Thoracic aorta (tissue), 2 donors: ENCODE measurements at places on chromosomes 11 and 22.

DNA sequence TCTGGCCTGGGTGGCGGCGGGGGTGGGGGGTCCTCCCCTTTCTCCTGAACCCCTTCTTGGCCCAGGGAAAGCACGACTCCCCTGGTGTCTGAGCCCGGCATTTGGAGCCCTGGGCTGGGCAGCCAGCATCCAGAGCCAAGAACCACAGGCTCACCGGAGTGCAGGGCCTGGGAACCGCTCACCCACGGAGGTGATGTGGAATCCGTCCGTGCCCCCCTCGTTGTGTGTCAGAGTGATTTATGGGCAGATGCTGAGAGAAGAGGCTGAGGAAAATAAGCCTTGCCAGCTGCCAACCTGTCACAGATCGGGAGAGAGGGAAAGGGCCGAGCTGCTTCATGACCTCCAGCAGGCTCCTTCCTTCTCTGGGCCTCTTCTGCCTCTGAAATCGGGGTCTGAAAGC is 33.7 kb downstream of the WNT11 start:
- DNase-seq, result no peak

GRCh38 chr11:93895106-93895862 is 44.9 kb upstream of the VSTM5 start:
- no peak for DNase-seq

GRCh38 chr11:129377739-129378138 is 2.1 kb downstream of the BARX2 start:
- DNase-seq, result no peak

DNA sequence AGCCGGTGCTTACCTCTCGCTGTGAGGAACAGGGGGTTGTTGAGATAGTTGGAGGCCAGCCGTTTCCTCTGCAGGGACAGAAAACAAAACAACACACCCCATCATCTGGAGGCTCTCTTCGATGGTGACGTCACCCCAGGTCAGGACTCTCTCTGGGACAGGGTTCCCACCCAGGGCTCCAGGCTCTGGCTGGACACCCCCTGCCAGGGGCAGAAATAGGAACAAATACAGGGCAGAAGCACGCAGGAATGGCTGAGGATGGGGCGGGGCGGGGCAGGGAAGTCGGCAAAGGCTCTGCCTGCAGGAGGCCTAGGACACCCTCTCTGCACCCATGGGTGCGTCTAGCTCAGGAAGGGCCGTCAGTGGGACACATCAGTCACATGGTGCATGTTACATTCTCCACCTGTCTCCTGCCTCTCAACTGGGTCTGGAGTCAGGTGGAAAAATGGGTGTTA is 118.5 kb downstream of the PHF21B start:
- no peak for DNase-seq

DNA sequence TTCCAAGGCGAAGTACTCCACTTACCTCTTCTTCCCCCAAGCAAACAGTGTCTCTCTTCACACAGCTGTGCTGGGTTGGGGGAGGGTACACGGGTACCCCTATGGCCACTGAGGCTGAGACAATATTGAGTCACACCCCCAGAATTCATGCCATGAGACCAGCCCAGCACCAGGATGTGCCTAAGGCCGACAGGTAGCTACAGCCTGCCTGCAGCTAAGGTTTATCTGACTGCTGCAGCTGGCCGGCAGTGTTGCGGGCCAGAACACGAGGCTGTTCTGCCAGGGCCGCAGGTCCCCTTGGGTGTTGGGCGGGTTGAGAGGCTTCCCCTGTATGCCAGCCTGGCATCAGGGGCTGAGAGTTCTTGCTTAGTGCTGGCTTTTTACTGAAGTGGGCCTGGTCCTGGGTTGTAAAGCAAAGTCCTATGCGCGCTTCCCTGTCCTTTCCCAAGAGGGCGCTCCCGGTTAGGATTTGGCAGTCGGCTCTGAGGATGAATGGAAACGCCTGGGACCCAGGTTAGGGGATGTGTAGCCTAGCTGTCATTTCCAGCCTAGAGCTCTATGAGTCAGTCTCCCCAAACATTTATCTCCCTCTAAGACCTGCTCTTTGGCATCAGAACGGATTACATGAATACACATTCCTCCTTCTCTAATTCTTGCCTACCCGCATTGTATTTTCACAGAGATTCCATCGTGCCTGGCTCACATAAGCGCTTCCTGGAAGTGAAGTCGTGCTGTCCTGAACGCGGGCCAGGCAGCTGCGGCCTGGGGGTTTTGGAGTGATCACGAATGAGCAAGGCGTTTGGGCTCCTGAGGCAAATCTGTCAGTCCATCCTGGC is 7.1 kb downstream of the USP18 start:
- DNase-seq, result peak; percentile 47

DNA sequence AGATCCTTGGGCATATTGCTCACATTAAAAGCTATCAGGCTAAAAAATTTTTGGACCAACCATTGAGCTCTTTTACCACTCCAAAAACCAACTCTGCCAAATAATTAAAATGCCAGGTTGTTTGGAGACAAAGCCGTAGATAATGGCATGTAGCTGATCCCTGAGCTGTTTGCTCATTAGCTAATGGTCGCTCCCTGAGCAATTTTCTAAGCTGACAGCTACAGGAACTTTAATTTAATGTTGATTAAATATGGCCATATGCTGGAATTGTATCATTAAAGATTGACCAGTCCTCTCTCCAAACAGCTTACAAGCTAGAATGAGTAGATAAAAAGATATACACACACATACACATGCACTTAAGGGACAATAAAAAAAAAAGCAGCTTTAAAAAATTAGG is 216.2 kb upstream of the ARHGAP20 start:
- DNase-seq, result no peak

GRCh38 chr11:124172101-124172500 is 11.0 kb upstream of the OR10D3 start:
- no peak for DNase-seq

GRCh38 chr11:124482362-124483147 is 37.1 kb upstream of the OR8B8 start:
- no peak for DNase-seq

GRCh38 chr11:126607374-126607773 is 251.9 kb downstream of the ST3GAL4 start:
- no peak for DNase-seq

DNA sequence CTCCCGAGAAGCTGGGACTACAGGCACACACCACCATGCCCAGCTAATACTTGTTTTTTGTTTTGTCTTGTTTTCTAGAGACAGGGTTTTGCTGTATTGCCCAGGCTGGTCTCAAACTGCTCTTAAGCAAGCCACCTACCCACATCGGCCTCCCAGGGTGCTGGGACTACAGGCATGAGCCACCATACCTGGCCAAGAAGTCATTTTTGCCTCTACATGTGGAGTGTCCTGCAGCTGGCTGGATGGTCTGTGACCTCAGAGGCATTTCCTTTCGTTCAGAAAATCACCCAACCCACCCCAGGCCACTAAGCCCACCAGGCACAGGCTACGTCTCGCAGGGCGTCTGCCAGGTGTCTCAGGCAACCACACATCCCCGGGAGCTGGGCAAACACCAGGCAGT is 12.8 kb downstream of the SHANK2 start:
- DNase-seq, result no peak

DNA sequence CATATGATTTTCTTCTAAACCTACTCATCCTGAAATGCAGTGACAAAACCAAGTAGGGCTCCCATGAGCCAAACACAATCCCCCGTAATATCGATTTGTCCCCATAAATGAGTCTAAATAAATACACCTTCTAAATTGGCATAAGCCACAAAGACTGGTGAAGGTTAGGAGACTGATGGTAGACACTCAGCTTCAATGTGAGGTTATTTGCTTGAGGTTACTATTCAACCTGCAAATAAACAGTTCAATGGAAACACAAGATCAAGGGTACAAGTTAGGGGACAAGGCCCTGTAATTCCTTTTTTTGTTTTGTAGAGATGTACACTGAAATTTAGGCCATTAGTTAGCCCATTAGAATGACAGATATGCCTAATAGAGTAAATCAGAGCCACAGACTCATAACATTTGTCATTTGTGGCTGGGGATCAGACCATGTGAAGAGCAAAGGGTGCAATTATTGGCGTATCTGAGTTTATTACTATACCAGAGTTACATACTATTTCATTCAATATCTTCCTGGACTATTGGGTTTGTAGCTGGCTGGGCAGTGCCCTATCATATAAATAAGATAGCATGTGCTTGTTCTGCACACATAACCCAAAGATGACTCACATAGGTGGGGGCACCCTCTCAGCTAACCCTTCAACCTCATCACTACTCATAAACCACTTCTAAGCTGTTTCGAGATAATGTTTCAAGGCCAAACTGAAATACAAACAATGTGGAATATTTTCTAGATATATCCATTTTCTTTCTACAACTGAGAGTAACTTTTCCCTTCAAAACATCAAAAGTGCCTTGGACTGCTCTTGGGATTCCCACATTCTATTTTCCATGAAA is 695.3 kb downstream of the KCNA4 start:
- DNase-seq, result no peak

DNA sequence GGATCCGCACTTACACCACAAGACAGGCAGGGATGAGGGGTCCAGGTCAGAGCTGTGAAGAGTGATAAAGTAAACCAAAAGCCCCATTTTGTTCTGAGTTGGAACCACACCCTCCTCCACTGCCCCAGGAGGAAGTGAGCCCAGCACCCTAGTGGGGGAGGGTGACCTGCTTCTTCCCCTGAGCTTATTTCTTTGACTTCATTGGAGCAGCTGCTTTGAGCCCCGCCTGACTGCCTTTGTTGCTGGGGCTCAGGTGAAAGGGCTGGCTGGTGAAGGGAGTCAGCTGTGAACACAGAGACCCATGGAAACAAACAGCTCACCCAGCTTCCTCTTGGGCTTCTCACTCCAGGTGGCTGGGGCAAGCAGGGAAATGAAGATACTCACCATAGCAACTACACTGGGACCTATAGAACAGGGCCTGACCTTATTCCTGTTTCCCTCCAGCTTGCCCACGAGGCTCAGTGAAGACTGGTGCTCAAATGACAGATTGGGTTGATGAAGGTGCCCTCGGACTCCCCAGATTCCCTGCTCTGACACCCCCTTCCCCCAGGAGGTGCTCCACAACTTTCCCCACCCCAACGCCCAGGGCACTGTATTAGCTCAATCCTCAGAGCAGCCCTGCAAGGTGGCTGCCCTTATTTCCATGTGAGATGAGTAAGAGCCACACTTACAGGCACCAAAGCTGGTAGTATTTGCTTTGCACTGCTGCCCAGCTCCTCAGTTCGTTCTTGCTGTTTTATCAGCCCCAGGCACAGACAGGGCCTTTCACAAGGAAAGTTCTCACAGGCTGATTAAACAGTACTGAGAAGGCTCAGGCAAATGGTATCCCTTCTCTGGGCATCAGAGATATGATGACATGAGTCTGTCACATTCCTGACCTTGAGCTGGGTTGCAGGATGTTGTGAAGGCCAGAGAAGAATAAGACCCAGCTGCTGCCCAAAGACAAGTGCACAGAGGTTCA is 2.4 kb downstream of the UCP2 start:
- DNase-seq, result no peak

- DNase-seq, result no peak
Observed at GRCh38 chr11:36577373-36577772, 9.6 kb downstream of the RAG1 start.

- peak; percentile 37 for DNase-seq
Observed at GRCh38 chr11:85663753-85664614, 945 bp downstream of the CREBZF start.

GRCh38 chr11:89633135-89633705 is 76.9 kb upstream of the TRIM77 start:
- no peak for DNase-seq

- no peak for DNase-seq
Observed at GRCh38 chr22:29002603-29003002, 59.0 kb downstream of the C22orf31 start.

- DNase-seq, result no peak
Observed at GRCh38 chr11:66112601-66113499, 42.8 kb downstream of the PACS1 start.

DNA sequence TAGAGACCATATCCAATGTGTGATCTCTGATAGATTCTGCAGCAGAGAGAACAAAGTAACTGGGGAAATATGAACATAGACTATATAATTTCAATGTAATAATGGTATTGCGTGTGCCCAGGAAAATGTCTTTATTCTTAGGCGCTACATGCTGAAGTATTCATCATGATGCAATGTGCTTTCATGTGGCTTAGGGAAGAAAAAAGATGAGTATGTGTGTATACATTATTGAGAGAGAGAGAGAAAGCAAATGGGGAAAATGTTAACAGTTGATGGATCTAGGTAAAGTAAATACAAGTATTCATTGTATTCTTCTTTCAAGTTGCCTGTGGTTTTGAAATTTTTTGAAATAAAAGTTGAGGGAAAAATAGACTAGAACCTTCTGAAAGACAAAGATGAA is 10.3 kb downstream of the CADM1 start:
- no peak for DNase-seq

- DNase-seq, result no peak
Observed at GRCh38 chr11:106763501-106763900, 254.8 kb downstream of the GUCY1A2 start.

DNA sequence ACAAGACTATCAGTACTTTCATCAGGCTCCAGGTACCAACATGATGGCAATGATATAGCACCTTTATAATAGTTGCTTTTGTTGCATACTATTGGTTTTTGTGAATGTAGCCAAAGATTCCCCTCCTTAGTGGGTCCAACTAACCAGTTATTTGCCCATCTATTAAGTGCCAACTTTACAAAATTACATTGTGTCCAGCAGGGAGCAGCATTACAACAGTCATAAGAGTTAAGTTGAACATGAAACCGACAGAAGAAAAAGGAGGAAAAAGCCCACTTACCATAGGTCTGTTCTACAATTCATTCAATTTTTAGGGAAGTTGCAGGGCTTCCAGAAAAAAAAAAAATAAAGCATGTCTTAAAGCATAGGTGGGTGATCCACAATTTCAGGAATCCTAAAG is 21.6 kb downstream of the IMMP1L start:
- no peak for DNase-seq

- no peak for DNase-seq
Observed at GRCh38 chr22:50676661-50677492, 4.3 kb downstream of the SHANK3 start.

DNA sequence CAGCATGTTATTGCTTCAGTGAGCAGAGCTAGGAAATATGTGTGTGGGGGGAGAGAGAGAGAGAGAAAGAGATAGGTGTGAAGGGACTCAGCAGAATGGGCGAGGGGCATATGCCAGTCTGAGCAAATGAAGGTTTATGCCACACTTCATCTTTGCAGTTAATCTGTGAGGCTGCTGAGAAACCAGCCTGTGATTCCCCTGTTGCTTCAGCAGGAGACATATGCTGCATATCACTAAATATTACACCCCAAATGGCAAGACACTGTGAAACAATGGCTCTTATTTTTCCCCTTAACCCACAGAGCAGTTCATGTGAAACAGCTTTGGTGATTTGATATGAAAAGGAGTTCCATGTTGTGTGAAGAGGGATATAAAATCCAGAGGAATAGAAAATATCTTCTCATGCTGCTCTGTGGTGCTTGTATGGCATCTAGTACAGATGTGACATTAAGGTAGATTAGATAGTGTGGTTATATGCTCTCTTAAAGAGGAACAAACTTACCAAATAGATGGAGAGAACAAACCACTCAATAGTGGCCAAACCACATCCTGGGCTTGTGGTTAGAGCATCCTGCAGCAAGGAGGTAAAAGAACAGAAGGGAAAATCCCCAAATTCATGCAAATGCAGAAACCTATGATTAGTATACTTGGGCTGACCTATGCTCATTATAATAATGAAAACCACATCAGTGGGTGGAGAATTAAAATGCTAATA is 864.2 kb downstream of the FAM181B start:
- DNase-seq, result no peak
